ENCODE measurements at places on chromosomes 7 and 10.
A peak's percentile ranks its signal among the peaks of the same experiment; 100 is the strongest.

DNA sequence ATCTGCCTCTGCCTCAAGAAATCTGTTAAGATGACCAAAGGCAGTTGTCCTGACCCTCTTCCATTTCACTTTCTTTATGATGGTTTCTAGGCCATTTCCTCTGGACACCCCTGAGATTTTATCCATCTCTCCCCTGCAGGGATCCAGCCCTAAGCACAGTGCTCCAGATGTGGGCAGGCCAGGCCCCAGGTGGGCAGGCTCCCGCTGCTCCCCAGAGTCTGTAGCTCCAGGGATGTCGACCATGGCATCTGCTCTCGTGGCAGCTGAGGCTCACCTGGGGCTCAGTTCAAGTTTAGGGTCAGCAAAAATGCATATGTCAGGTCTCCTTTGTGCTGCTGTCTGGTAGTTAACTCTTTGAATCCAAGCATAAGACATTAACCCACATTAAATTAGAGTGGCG lies 11.8 kb downstream of the CEP41 start:
- DNase-seq: no peak

GRCh38 chr7:44065431-44066110 lies at the start of gene PGAM2:
Gene PGAM2, minus strand, starts transcription at chr7:44065567. Its CDS starts 38 bp downstream, at chr7:44065529.
- no peak for DNase-seq

- no peak for DNase-seq
Measured at GRCh38 chr7:80095545-80095944, 39.1 kb upstream of the GNAI1 start.

- no peak for DNase-seq
Measured at GRCh38 chr7:132489776-132490237, 86.5 kb downstream of the PLXNA4 start.

GRCh38 chr10:13871011-13871410 lies 284.2 kb downstream of the PRPF18 start:
- DNase-seq: no peak

GRCh38 chr7:106346678-106347217 lies 62.0 kb upstream of the NAMPT start:
- peak; percentile 82 for DNase-seq

- no peak for DNase-seq
Measured at GRCh38 chr7:95342642-95343307, 18.4 kb upstream of the PON1 start.

GRCh38 chr10:107657851-107658250 lies 493.3 kb upstream of the SORCS1 start:
- DNase-seq: no peak
